Lower leg skin (tissue), 4 donors: ENCODE measurements at places on chromosomes 16 and 17. TPM values are rescaled to one million over a fixed set of nuclear protein-coding genes. Genes with fewer than 3 reads are reported as not detected.

RGS9 gene
- 3.2 TPM for total RNA-seq

KRTAP16-1 gene
- total RNA-seq, result not detected

CD300LD gene
- not detected for total RNA-seq

FKBP10 gene
- total RNA-seq, result 4.2 TPM

ACAP1 gene
- total RNA-seq, result 5.6 TPM

P2RX1 gene
- total RNA-seq, result 1.4 TPM

NT5M gene
- total RNA-seq, result 0.91 TPM

TP53TG3 gene
- not detected for total RNA-seq

MPO gene
- total RNA-seq, result not detected

MT1F gene
- total RNA-seq, result 17.2 TPM

ABCC6 gene
- total RNA-seq, result 0.23 TPM

NTN1 gene
- total RNA-seq, result 11.0 TPM

CA7 gene
- total RNA-seq, result not detected
